HS-27A (cell line): ENCODE measurements at places on chromosomes 4 and X.
A peak's percentile ranks its signal among the peaks of the same experiment; 100 is the strongest.

DNA sequence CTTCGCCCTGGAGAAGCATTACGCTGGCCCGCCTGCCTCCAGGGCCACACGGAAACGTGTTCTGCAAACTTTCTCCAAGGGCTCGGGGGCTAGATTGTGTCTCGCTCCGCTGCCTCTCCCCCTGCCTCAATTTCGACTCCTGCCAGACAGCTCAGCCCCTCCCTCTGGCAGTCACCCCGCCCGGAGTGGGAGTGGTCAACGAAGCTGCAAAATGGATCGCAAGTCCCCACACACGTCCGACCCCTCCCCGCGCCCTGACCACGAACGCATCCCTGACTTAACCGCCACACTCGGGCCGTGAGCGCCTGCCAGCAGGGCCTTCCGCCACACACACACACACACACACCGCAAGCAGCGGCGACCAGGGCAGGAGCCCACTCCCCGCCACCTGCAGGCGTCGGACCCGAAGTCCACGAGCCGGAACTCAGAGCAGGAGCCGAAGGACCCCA lies 47.0 kb upstream of the NKAP start:
- no peak for DNase-seq

DNA sequence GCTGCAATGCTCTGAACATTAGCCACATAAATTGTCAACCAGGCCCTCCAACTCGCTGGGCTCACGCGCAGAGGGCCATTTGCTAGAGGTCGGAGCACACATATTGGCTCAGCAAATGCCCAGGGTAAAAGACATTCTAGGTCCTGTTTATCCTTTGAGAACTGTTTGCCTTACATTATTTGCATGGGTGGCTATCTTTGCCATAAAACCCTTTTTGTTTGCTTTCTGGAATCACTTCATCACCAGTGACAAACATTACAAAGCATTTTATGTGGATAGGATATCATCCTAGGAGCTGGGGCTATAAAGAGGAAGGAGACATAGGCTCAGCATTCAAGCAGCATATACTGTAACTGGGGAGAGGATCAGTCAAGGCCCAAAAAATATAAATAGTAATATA lies 149.2 kb upstream of the RAI2 start:
- DNase-seq: no peak

DNA sequence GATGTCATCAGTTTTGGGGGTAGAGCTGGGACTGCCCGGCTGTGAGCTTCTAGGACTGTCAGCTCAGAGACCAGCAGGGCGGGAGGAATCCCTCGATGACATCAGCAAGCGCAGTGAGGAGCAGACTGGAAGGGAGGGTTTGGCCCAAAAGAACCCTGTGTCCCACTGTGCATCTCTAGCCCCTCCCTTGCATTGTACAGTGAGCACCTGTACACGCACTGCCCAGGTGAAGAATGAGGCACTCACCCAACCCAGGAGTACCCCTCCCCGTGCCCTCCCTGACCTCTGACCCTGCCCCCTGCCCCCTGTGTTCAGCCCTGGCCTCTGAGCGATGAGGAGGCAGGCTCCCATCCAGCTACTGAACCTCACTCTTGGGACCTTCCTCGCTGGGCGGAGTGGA lies 92.9 kb downstream of the HMX1 start:
- no peak for DNase-seq

GRCh38 chr4:17188125-17188524 lies 289.7 kb upstream of the LDB2 start:
- DNase-seq: no peak

DNA sequence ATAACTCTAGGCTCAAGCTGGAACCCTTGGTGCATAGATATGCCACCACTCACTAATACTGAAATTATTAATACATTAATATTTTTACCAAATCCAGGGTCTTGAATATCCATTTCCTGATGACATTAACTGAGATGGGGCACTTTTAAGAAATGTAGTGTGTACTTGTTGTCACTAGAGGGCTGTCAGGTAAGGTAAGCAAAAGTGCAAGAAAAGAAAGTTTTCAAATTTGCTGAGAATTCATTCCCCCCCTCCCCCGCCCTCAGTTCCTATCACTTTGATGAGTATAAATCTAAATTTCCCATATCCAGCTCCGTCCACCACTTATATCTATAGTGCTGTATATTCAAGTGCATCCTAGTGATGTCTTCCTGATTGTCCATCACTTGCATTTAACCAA lies 20.5 kb upstream of the WDR44 start:
- DNase-seq: no peak

- DNase-seq: no peak
Measured at GRCh38 chr4:13597604-13598003, 29.9 kb downstream of the BOD1L1 start.

DNA sequence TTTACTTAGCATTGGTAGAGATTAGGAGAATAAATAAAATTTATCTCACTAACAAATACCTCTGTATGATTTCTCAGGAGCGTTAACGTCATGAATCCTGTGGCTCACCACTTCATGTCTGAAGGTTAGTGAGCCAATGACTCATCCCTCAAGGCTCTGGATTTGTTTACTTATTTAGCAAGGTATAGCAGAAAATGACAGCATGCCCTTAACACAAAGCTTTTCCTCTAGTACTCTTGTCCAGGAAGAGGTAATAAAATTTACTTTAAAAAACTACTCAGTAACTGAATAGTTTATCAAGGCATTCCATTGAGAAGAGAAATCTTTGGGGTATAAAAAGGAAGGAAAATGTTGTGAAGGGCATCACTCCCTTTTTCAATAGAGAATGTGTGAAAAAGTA lies 823.8 kb downstream of the CCSER1 start:
- peak; percentile 53 for DNase-seq

DNA sequence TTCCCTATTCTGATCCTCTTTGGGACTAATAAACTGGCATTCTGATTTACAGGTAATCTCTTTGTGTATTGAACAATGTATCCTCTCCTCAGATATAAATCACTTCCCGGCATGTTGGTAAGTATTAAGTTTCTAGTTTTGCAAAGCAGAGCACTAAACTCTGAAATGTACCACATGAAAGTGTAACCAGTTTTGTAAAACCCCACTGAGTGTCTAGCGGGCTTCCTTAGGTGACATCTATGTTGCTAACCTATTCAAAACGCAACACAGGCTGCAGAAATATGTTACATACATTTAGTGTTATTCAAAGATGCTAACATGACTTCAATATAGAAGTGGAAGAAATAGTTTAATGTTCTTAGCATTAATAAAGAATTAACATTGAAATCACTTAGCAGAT lies 25.2 kb downstream of the DNAJB14 start:
- DNase-seq: no peak

GRCh38 chrX:11272290-11272689 lies 20.9 kb upstream of the AMELX start:
- no peak for DNase-seq

DNA sequence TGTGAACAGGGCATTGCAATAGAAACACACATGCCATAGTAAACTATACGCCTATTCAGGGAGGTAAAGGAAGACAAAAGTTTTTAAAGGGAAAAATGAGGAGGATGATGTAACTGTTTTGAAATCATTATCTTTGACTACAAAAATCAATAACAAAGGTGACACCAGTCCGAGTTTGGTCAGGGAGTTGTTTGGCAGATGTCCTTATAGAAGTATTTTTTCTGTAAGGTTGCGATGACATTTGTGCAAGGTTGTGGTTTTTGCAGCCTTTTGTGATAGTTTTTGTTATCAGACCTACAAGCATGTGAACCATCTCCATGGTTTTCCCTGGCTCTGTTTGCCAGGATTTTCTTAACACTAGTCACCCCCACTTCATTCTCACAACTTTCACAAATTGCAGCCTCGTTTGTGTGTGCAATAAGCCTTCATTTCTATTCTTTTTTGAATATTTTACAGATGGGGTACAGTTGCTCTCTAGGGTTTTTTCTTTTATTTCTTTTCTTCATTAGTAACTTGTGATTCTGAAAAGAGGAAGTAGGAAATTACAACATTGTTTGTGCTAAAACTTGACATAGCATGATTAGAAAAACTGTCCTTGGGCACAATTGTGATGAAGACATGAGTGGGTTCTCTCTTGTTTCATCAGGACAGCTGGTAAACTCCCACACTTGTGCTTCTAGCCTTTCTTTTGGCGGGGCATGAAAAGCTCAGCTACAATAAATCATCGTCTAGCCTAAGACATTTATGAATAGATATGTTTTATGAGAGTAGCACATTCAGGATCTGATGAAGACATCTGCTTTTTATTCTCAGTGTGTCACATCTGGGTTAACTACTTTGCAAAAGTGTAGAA lies 60.2 kb upstream of the PNPLA4 start:
- DNase-seq: no peak

DNA sequence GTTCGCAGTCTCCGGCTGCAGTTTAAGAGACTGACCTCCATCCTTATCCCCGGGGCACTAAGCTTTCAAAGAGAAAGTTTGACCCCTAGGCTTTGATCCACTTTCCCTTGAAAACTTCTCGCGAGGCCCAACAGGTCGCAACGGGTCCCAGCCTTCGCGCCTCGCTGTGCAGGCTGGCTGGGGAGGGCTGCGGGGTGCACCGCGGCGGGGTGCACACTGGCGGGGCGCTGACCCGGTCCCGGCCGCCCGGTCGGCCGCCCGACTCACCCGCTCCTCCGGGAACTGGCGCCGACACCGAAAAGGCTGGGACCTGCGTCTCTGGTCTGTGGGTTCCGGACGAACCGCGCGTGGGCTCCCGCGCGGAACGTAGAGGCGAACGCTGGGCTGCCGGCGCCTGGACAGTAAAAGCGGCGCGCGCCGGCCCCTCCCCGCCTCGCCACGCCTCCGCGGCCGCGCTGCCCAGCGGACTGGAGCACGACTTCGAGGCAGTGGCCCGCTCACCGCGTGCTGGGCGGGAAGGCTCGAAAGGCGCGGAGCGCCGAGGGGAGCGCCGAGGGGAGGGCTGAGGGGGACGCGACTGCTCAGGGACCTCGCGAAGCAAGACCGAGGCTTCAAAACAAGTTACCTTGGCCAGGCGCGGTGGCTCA lies at the start of gene TAF7L:
Gene TAF7L, minus strand, starts transcription at position 378 of the 647 bp plus-strand sequence. CDS start 3,791 bp downstream, outside the sequence.
- DNase-seq: no peak

DNA sequence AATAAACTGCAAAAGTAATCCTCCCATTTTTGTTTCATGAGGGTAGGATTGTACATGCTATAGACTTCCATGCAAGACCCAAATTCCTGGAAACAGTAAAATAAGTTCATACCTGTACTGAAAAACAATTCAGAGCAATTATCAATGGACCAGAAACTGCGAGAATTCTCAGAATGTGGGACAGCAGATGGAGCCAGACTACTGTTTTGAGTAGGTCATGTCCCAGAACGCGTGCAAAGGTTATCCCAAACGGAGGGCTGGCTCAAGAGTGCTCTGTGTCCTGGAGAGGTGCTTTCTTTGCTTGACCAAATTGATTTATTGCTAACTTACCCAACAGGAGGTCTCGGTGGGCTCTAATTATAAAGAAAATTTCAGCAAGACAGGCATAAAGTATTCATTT lies 1.7 kb upstream of the MAGEH1 start:
- DNase-seq: no peak

DNA sequence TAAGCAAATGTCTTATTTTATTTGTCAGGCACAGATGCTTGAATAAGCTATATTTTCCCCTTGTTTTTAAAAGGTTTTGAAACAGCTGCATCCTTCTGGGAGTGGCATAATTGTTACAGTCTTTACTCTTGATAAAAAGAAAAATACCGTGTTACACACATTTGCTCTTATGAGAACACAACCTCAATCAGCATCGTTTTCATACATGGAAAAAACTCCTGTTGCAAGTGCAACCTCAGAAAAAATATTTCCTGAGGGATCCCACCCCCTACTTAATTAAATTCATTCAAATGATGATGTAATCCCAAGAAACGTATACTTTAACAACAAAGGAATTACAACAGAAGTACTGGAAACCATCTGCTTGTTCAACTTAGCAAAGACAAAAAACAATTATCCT lies 58.6 kb downstream of the SMAD1 start:
- DNase-seq: no peak

- DNase-seq: no peak
Measured at GRCh38 chr4:159383562-159383931, 280.7 kb downstream of the RAPGEF2 start.
